ENCODE measurements at places on chromosomes 7 and 10.

GRCh38 chr7:5795752-5796475, 14.5 kb upstream of the RNF216 start:
- no peak for DNase-seq

DNA sequence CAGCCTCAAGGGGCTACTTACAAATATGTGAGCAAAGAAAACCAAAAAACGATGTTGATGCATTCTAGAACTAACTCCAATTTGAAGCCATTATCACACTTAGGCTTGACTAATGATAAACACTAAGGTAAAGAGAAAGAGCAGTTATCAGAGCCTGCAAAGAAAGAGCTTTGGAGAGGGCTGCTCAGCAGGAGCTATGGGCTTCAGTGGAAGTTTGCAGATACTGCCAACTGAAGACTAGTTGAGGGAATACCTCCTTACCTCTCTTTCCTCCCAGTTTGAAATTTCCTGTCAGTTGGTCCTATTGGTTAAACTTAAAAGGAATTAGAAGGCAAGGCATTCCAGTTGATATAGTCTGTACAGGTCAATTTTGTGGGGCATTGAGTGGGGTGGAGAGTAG, 498.1 kb upstream of the POT1 start:
- DNase-seq, result no peak

DNA sequence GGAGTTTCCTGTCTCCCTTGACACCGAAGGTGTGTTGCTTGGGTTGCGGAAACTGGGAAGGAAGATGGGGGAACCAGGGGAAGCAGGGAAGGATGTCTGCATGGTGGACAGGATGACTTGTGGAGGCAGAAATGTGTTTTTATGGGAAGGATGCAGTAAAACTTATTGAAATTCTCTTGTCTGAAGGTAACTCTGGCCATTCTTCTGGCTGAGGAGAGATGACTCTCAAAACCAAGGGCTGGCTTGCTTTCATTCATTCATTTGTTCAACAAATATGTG, 1.5 kb downstream of the UBTD1 start:
- no peak for DNase-seq

DNA sequence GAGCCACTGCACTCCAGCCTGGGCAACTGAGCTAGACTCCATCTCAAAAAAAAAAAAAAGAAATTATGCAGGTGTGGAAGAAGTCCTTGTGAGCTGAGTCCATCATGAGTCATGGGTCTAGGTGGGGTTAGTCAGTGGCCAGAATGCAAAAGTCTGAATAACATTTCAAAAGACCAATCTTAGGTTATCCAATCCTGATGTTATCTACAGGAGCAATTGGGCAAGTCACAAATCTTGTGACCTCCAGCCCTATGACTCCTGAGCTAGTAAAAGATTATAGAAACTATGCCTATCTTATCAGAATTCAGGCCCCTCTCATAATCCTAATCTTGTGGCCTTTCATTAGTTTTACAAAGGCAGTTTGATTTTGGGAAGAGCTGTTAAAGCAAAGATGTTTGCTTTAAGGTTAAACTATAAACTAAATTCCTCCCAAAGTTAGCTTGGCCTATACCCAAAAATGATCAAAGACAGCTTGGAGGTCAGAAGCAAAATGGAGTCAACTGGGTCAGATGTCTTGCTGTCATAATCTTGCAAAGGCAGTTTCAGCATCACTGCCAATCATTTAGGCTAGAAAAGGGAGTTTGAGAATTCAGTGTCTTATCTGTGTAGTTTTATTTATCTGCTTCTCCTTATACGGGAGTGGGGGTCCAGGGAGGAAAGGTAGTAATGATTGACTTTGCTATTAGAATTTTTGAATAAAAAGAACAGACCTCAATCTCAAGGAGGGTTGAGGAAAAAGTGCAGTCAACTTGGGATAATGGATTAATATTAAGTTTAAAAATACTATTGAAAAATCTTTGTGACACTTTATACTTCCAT, 71.2 kb upstream of the TRIM24 start:
- DNase-seq, result peak; percentile 36

DNA sequence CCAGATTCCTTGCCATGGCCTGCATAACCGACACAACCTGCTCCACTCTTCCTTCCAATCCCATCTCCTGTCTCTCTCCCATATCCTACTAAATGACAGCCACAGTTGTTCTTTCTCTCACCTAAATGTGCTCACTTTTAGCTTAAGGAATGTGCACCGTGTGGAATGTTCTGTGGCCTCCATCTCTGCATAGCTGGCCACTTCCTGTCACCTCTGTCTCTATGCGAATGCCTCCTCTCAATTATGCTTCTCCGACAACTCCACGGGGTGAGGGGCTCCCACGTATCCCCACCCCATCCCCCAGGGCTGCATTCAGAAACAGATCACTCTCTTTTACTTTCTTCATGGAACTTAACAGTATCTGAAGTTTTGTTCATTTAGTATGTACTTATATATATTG, 110.7 kb downstream of the RAB18 start:
- DNase-seq, result no peak

Data from erythroblast (primary cell).